ENCODE measurements at places on chromosomes 1 and 21.

- no peak for DNase-seq
Measured at GRCh38 chr1:4468804-4469514, 185.4 kb upstream of the AJAP1 start.

DNA sequence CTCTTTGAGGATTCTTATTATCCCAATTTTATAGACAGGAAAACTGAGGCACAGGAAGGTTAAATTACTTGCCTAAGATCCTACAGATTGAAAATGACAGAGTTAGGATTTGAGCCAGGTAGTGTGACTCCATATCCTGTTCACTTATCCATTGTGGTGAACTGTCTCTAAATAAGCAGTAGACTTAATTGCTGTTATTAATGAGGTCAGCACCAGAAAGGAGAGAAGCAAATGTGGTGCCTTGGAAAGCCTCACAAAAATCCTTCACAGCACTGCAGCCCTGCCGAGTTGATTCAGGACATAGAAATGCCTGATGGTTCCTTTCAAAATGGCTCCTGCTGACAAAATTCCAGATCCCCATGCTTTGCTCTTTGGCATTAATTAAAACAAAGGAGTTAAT, 193.3 kb upstream of the BEND5 start:
- no peak for DNase-seq

- no peak for DNase-seq
Measured at GRCh38 chr1:208002078-208002477, 91.2 kb upstream of the CD34 start.

GRCh38 chr1:204623894-204624361, 61.6 kb downstream of the LRRN2 start:
- DNase-seq, result no peak

- no peak for DNase-seq
Measured at GRCh38 chr1:116510361-116510760, 60.5 kb downstream of the CD58 start.

GRCh38 chr1:223492044-223492443, 98.8 kb downstream of the CCDC185 start:
- no peak for DNase-seq

DNA sequence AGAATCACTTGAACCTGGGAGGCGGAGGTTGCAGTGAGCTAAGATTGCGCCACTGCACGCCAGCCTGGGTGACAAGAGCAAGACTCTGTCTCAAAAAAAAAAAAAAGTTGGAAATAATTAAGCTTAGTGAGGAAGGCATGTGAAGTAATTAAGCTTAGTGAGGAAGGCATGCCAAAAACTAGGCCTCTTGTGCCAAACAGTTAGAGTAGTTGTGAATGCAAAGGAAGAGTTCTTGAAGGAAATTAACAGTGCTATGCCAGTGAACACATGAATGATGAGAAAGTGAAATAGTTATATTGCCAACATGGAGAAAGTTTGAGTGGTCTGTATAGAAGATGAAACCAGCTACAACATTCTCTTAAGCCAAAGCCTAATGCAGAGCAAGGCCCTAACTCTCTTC, 85.0 kb downstream of the MAN1A2 start:
- DNase-seq, result no peak

DNA sequence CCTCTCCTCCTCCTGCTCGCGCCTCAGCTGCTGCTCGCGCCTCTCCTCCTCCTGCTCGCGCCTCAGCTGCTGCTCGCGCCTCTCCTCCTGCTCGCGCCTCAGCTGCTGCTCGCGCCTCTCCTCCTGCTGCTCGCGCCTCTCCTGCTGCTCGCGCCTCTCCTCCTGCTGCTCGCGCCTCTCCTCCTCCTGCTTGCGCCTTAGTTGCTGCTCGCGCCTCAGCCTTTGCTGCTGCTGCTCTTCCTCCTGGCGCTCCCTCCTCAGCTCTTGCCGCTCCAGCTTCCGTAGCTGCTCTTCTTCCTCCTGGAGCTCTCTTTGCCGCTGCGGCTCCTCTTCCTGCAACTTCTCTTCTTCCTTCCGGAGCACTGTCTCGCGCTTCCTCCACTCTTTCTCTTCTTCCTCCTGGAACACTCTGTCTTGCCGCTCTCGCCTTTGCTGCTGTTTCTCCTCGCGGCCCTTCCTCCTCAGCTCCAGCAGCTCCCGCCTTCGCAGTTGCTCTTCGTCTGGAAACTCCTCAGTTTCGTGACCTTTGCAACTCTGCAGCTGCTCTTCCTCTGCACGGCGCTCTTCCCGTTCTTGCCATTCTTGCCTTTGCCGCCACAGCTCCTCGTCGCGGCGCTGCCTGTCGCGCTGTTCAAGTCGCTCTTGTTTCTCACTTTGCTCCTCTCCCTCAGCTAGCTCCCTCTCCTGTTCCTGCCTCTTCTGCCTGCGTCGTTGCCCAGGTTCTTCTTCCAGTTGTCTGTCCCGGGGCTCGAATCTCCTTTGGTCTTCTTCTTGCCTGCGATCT, 3.0 kb downstream of the TCHH start:
- no peak for DNase-seq

All from activated T-helper 1 cell treated with anti-CD3 and anti-CD28 coated beads, Interleukin-2, amount 50 U/mL, for 16 hours (primary cell).